Bronchus fibroblast of lung (primary cell): ENCODE measurements at places on chromosomes 2 and 18. TPM values are rescaled to one million over a fixed set of nuclear protein-coding genes. Genes with fewer than 3 reads are reported as not detected.

UBE2E3 gene
- total RNA-seq: 118 and 123 TPM in 2 replicates

CD8B2 gene
- total RNA-seq: not detected in 2 replicates

DHRS9 gene
- total RNA-seq: not detected in 2 replicates

CAPN13 gene
- not detected in 2 replicates for total RNA-seq

SP100 gene
- total RNA-seq: 41.4 and 49.5 TPM in 2 replicates

TRMT61B gene
- total RNA-seq: 7.6 and 11.1 TPM in 2 replicates

SMARCAL1 gene
- 14.0 and 16.1 TPM in 2 replicates for total RNA-seq

VIL1 gene
- total RNA-seq: not detected in 2 replicates

CHPF gene
- total RNA-seq: 94.3 and 95.3 TPM in 2 replicates

DUSP11 gene
- total RNA-seq: 20.8 TPM in 2 replicates

MARCHF4 gene
- total RNA-seq: 0.67 and 1.2 TPM in 2 replicates

FSHR gene
- not detected in 2 replicates for total RNA-seq

CRYBA2 gene
- total RNA-seq: not detected in 2 replicates

CARF gene
- 2.2 and 2.7 TPM in 2 replicates for total RNA-seq

DYNAP gene
- total RNA-seq: not detected in 2 replicates

RAB6C gene
- not detected in 2 replicates for total RNA-seq

CD8B gene
- total RNA-seq: not detected in 2 replicates

SETBP1 gene
- total RNA-seq: 0.67 and 0.74 TPM in 2 replicates
